ENCODE measurements at places on chromosomes 5 and 9.

DNA sequence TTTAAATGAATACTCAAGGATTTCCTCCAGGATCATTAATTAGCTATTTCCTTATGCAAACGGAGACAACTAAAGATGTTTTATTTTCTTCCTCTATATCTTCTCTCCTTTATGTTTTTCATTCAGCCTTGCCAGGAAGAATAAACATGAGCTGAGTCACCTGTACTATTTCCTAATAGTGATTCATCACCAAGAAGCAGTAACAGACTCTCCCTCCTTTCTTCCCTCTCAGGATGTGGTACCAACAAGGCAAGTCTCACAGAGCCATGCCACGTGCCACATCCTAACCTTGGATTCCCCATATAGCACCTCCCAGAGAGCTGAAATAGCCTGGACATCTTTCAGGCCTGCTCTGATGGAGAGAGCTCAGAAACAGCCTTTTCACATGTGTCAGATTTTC is 758.6 kb upstream of the DMAC1 start:
- DNase-seq, result no peak

GRCh38 chr9:68852941-68853340 is 147.9 kb downstream of the PIP5K1B start:
- DNase-seq, result no peak

DNA sequence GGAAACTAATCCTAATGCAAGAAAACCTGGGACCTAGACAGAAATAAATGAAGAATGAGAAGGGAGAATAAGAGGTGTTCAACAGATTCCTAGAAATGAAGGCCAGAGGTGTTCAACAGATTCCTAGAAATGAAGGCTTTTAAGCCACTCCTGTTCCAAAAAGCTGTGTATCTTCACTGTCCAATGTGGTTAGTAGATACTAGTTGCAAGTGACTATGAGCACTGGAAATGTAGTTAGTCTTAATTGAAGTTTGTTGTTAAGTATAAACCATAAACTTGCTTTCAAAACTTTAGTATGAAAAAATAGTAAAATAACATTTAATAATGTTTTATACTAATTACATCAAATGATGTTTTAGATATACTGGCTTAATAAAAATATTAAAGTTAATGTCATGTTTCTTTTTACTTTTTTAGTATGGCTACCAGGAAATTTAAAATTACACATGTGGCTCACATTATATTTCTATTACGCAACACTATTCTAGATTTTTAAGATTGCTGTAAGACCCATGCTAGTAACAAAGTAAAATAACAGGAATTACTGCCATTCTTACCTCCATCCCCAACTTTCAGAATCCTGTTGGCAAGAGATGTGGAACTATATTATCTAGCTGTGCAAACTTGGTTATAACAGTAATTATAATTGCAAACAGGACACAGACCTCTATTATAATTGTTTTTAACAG is 57.5 kb downstream of the RICTOR start:
- DNase-seq, result no peak

DNA sequence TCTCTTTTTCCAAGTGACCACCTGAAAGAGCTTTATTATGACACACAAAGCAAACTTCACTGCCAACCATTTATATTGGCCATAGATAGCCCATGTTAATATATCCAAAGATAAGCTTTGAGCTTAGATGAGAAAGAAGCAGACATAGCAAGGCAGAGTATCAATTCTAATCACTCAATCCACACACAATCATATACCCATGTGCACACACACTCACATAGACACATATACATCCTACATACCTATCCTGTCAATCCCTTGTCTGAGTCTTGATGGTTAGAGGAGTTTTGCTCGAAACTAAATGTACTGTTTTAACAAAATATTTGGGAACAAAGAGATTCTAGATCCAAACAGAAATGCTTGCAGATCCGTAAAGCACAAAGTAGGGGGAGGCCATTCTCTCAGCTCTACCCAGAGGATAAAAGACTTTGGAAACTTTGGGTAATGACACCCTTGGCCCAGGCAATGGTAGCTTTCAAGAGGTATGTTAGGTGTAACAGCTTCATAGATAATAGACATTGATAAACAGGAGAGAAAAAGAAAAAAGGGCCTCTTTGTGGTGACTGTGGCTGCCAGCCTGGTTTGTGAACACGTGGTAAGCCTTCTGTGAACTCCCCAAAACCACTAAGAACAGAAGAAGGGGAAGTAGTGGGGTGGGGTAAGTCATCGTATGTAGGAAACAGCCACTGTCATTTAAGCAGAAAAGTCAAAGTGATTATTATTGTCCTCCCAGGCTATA is 121.6 kb downstream of the TLR4 start:
- DNase-seq, result no peak

DNA sequence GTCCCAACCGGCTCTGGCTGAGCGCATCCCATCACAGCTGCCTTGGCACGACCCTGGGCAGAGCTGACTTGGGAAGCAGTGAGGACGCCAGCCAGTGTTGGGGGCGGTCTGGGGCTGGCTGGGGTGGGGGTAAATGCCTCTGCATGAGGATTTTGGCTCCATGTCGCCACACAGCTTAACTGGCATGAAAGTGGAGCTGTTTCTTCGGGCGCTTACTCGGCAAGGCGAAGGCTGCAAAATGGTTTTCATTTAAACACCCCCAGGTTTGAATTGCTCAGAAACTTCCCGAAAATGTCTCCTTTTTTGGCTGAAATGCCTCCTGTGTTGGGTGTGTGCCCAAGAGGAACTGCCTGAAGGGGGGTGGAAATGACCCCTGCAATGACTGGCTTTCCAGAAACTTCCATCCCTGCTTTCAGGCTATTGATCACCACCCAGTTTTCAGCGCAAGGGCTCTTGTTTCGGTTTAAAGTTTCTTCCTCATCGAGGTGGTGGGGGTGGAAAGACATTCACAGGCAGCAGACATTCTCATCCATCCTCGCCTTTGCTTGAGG is 38.3 kb downstream of the PTGES start:
- no peak for DNase-seq

- no peak for DNase-seq
Measured at GRCh38 chr5:110335361-110336066, 391.0 kb downstream of the TMEM232 start.

GRCh38 chr5:77885519-77885918 is 109.4 kb upstream of the TBCA start:
- DNase-seq, result no peak

GRCh38 chr5:161051920-161052500 is 200.0 kb upstream of the ATP10B start:
- no peak for DNase-seq

GRCh38 chr9:83596899-83597504 is 25.9 kb upstream of the IDNK start:
- DNase-seq, result peak; percentile 8

DNA sequence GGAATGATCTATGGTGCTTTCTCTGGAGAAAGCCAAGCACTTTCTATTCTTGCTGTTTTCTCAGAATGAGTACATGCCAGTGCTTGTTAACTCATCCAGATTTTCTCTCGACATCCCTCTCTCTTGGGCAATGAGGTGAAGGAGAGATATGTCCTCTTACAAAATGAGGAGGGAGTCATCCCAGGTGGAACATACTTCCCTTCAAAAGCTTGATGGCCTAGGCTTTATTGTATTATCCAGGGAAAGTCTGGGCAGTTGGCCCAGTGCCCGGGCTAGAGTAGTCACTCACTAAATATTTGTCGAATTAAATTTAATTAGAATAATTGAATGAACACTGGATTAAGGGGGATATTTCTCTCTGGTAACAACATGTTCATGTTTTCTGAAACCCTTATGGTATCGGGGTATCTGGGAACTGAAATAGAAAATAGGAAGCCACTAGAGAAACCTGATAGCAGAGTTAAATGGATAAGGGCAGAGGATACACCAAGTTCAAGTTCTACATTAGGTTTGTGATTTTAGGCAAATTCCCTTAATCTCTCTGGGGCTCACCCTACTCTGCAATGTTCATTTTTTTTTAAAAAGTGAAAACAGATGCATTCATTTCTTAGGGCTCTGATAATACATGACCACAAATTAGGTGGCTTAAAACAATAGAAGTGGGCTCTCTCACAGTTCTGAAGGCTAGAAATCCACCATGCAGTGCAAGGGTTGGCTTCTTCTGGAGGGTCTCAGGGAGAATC is 99.6 kb downstream of the LIFR start:
- no peak for DNase-seq

- DNase-seq, result no peak
Measured at GRCh38 chr5:81006947-81007636, 46.9 kb downstream of the RASGRF2 start.

GRCh38 chr5:123813937-123814624 is 302.1 kb downstream of the CSNK1G3 start:
- peak; percentile 25 for DNase-seq

DNA sequence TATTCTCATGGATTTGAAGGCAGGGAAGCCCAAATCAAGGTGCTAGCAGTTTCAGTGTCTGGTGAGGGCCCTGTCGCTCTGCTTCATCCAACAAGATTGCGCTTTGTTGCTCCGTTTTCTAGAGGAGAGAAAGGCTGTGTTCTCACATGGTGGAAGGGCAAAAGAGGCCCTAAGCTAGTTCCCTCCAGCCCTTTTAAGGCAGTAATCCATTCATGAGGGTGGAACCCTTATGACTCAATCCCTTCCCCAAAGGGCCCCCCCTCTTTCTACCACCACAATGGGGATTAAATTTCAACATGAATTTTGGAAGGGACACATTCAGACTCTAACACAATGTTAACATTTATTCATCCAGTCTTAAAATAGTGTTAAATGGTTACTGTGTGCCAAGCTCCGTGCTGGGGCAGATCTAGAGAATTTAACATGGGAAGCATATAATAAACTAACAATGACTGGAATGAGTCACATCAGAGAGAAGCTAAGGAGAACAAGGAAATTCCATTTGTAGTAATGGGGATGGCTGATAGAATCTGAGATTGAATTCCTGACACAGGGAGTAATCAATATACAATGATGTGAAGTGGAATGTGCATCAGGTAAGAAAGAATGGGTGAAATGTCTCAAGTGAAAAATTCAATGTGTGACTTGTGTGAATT is 382.8 kb upstream of the ZNF608 start:
- DNase-seq, result no peak

- no peak for DNase-seq
Measured at GRCh38 chr5:110815916-110816605, 77.3 kb downstream of the SLC25A46 start.

- DNase-seq, result no peak
Measured at GRCh38 chr5:174935854-174936474, 211.6 kb downstream of the MSX2 start.

GRCh38 chr5:125612181-125612721 is 811.0 kb upstream of the GRAMD2B start:
- no peak for DNase-seq

Data from DMS 273 treated with DMSO at 0.1 percent for 48 hours (cell line).